T-helper 17 cell (primary cell): ENCODE measurements at places on chromosomes 5 and 9. TPM values are rescaled to one million over a fixed set of nuclear protein-coding genes. Genes with fewer than 3 reads are reported as not detected.

PCDHB3 gene
- not detected for total RNA-seq

DNA sequence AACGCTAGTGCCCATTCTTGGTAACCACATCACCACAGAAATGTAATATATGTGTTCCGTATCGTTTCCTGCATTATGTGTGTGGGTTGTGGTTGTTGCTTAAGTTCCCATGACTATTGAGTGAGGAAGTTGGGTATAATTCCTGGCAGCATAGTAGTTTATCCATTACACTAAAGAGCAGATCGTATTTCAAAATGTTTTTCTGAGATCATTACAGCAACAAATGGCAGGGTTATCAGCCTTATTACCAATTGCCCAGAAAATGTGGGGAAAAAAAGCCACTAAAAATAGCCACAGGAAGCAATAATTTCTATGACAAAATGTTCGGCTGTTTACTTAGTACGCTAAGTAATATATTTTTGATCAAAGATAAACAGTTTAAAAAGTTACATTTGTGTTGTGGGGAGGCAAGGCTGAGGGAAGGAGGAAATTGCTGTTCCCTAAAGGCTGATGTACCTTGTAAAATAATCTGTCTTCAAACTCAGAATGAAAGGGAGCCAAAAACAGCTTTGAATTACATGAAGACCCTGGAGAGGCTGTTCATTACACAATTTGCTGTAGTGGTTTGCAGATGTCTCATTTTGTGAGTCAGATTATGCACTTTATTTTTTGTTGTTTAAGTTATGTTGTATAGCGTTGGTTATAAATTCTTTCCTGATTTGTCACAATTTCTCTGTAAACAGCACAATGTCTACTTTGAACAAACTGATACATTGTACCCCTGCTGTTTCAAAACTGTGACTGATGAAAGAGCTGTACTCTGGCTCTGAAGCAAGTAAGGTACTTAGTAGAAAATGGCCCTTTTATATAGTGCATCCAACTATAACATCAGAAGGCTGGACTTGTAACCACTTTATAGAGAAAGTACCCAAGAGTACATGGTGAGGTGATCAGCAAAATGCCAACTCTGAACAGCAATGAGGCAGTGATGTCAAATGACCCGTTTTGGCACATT is 1028.5 kb downstream of the NR2F1-AS1 start:
- H3K27me3 ChIP-seq, result no peaks in the 10 kb centered on the region
- H3K4me1 ChIP-seq, result no peaks in the 10 kb centered on the region
- no peaks in the 10 kb centered on the region for H3K36me3 ChIP-seq

- no peak overlapping the region for H3K27ac ChIP-seq
- no peak for DNase-seq
- no peak overlapping the region for H3K4me3 ChIP-seq
Observed at GRCh38 chr5:168801567-168801966, 222.4 kb upstream of the PANK3 start.

DNA sequence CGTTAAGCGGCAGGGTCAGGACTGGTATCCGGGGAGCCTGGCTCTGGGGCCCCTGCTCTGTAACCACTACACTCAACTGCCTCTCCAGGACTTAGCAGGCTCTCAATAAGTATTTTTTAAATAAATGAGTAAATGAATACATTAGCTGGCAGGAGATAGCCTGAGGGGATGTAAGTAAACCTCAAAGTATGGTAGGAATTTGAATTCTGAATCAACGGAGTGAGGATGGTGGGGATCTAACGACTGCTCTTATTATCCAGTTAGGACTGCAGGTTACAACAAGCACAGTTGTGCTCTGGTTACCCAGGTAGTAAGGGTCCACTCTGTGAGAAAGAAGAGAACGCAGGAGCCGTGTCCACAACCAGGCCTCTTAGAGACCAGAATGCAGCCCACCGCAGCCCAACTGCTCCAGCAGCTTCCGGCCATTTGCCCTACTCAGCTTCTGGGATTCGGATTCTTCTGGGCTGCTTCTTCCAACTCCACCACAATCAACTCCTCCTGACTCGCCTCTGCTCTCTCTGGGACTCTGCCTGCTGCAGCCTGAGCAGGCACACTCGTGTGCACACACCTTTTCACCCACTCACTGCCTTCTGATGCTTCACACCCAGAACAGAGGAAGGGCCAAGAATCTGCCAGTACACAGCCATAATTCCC is 52.6 kb downstream of the MED27 start:
- H3K4me1 ChIP-seq, result peaks cover 28% of the 10 kb centered on the region
- peaks cover 2% of the 10 kb centered on the region for H3K36me3 ChIP-seq
- DNase-seq, result no peak

DNA sequence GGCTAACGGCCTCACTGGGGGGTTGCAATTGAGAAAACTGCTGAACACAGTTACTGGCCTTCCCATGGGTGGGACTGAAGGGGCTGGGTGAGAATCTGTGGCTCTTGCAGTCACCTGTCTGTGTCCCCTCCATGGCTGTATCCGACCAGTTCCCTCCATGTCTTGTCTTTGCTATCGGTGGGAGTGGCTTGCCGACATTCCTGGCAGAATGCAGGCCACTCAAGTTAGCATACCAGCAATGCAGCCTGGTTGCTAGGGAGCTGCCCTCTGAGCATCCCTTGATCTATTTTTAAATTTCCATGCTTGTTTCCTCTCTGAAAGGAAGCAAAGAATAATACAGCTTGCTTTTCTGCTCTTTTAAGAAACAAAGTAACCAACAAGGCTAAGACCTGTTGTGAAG is 1509.7 kb upstream of the WWC1 start:
- H3K36me3 ChIP-seq, result no peaks in the 10 kb centered on the region
- DNase-seq, result no peak
- H3K27me3 ChIP-seq, result no peaks in the 10 kb centered on the region
